ENCODE measurements at places on chromosomes 11 and 22.
A peak's percentile ranks its signal among the peaks of the same experiment; 100 is the strongest.

- DNase-seq: no peak
- H3K4me3 ChIP-seq: no peak overlapping the region
- no peaks in the 10 kb centered on the region for H3K27me3 ChIP-seq
- H3K4me1 ChIP-seq: no peaks in the 10 kb centered on the region
- no peaks in the 10 kb centered on the region for H3K36me3 ChIP-seq
Measured at GRCh38 chr22:25602916-25603315, 38.4 kb downstream of the GRK3 start.

- no peaks in the 10 kb centered on the region for H3K36me3 ChIP-seq
- DNase-seq: peak; percentile 11
- peak overlapping the region; percentile 88 for H3K27ac ChIP-seq
- H3K4me3 ChIP-seq: no peak overlapping the region
Measured at GRCh38 chr22:39178206-39179111, 26.0 kb upstream of the CBX7 start.

DNA sequence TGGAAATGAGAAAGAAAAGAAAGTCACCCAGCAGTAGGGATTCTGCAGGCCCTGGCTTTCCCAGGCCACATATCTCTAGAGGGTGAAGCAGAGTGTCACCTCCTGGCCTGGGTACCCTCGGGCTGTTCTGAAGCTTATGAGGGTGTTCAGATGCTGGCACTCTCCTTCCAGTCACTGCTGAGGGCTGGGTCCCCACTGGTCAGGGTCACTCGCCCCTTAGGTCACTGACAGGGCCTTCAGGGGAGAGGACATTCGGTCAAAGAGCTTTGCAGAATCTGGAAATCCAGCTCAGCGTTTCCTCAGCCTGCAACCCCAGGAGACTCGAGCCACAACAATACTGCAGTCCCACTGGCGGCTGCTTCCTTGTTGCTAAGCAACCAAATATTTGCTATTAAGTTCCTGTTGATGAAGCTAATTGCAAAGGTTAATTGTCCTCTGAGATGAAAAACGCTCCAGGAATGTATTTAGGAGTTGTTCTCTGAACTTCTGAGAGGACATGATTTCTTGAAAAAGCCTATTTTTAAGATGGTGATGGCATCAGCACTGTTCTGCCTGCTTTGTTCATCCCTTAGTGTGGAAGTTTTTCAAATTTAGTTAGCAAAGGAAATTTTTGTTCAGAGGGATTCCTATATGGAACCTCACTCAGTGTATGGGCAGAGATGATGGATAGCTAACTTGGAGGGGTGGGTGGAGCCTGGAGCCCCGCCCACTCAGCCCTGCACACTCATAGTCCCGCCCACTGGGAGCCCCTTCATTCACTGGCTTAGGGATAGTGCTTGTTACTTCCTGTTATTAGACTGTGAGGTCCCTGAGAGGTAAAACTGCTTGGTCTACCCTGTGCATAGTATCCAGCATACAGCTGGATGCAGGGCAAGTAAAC lies 109.2 kb downstream of the CSNK2A3 start:
- peaks cover 7% of the 10 kb centered on the region for H3K4me1 ChIP-seq
- peak overlapping the region; percentile 91 for H3K27ac ChIP-seq
- no peak for DNase-seq
- H3K36me3 ChIP-seq: no peaks in the 10 kb centered on the region
- H3K27me3 ChIP-seq: no peaks in the 10 kb centered on the region

DNA sequence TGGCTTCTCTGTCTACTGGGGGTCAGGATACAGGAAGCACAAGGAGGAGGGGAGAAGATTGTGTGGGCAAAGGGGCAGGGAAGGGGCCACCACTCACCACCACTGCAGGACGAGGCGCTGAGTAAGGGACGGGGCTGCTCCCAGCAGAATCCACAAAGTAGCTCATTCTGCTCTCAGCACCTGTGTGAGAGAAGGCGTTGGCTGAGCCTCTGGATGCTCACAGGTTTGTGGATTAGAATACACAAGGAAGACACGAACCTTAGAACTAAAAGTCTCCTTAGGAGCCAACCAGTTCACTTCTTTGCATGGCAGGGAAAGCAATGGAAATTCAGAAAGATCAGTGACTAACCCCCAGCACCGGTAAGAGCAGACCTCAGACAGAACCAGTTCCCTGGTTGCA lies 14.4 kb downstream of the ETS1 start:
- H3K36me3 ChIP-seq: no peaks in the 10 kb centered on the region
- H3K4me3 ChIP-seq: no peak overlapping the region
- H3K27me3 ChIP-seq: no peaks in the 10 kb centered on the region
- no peak overlapping the region for H3K27ac ChIP-seq
- DNase-seq: no peak
- H3K4me1 ChIP-seq: no peaks in the 10 kb centered on the region

DNA sequence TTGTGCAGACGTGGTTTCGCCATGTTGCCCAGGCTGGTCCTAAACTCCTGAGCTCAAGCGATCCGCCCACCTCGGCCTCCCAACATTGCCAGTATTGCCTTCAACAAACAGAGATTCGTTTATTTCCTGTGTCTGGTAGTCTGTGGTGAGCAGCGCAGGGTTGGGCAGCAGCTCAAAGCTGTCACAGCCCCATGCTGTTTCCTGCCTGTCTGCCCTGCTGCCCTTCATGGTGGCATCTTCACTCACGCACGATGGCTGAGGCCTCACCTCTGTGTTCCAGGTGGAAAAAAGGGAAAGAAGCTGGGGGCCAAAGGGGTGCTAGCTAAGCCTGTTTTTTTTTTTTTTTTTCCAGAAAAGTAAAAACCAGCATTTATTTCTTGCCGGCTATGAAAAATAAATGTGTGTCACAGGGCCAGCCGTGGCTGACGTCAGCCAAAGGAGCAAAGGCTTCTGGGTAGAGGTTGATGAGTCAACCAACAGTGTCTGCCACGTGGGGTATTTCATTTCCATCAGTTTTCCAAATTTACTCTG lies 28.8 kb downstream of the TBC1D22A start:
- peak overlapping the region; percentile 23 for H3K4me3 ChIP-seq
- no peak for DNase-seq
- H3K4me1 ChIP-seq: no peaks in the 10 kb centered on the region

DNA sequence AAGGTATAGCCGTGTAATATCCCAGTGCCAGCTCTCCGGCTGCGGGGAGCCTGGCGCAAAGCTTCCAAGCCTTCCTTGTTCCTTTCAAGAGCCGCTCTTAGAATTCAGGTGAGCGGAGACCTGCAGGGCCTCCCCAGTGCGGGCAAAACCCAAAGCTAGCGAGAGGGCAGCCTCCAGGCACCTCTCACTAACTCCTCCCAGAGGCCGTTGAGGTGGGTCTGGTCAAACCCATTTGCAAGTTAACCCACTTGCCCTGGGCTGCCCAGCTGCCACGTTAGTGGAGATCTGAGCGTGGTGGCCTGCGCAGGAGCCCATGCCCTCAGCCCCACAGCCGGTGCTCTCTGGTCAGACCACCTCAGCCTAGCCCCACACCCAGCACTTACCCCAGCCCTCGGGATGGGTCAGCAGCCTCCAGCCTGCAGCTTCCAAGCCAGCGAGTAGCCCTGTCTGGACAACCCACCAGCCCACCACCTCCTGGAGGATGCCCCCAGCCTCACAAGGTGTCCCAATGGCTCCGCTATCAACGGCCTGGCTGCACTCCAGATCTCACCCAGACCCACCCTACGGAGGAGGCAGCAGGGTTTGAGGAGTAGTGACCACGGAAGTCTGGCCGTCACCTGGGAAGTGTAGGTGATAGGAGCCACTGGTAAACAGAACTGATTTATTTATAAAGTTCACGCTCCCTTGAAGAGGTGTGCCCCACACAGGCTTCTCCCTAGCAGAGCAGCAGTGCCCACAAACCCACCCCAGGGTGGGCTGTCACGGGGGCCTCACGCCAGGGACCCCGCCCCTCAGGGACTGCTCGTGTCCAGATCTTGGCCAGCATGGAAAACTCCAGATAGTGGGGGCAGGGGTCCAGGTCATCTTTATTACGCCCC lies 2.3 kb downstream of the ASCL2 start:
- peaks cover 12% of the 10 kb centered on the region for H3K27me3 ChIP-seq
- peaks cover 6% of the 10 kb centered on the region for H3K4me1 ChIP-seq
- peak overlapping the region; percentile 45 for H3K4me3 ChIP-seq
- peak; percentile 17 for DNase-seq
- H3K36me3 ChIP-seq: no peaks in the 10 kb centered on the region

All from breast epithelium (tissue), 4 donors.